Calu3 (cell line): ENCODE measurements at places on chromosomes 3 and 15.

DNA sequence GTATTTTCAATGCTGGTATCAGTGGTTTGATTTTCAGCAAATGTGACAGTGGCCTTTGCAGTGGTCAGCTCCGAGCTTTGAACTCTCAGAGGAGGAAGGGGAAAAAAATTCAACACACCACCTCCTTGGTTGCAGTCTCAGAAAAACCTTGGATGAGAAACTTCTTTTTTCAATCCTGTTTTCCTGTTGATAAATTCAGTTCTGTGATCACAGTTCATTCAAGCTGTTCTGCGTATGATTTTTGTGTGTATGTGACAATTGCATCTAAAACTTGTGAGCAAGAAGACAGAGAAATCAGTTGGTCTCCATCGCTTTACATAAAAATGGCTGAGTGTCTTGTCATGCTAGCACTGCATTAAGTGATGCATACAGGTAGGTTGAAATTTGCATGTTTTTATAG lies 19.2 kb downstream of the ZBTB38 start:
- no peak for DNase-seq

- peak; percentile 12 for DNase-seq
Measured at GRCh38 chr3:149245738-149246451, 24.3 kb upstream of the CP start.

DNA sequence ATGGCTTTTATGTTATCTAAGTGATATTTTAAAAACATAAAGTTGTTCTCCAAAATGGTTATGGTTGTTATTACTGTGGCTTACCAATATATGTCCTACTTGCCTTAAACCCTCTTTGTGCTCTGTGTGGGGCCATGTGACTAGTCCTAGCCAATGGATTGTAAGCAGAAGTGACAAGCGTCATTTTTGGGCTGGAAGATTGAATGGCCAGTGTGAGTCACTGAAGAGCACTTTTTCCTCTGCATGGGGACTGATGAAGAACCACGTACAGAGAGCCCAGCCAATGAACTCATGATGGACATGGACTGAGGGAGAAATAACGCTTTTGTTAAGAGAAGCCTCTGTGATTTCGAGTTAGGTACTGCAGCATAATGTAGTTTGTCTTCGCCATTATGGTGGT lies 332.7 kb downstream of the EDEM1 start:
- DNase-seq: no peak

- DNase-seq: peak; percentile 94
Measured at GRCh38 chr15:80778964-80779657, at the start of gene CEMIP. Gene CEMIP (plus strand): TSS chr15:80779370. CDS start chr15:80873880, 94,510 bp downstream.

DNA sequence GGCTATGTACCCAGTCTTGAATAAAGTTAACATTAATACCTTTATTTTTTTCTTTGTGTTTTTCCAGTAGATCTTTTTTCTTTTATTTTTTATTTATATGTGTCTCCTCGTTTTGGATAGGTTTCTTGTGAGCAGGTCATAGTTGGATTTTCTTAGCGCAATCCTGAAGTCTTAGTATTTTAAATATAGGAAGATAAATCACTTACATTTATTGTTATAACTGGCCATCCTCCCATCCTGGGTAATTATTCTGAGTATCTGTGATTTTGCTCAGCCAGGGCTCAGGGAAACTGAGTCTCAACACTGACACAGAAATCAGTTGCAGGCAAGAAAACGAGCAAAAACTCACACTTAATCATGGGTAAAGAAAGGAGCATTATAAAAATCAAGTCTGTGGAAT lies 11.6 kb upstream of the SLCO3A1 start:
- DNase-seq: no peak

GRCh38 chr3:171347301-171348039 lies 112.7 kb downstream of the TNIK start:
- no peak for DNase-seq
